ENCODE measurements at places on chromosomes 13 and 19.
A peak's percentile ranks its signal among the peaks of the same experiment; 100 is the strongest.

GRCh38 chr13:97961340-97961739 is 7.9 kb downstream of the IPO5 start:
- no peak for DNase-seq

DNA sequence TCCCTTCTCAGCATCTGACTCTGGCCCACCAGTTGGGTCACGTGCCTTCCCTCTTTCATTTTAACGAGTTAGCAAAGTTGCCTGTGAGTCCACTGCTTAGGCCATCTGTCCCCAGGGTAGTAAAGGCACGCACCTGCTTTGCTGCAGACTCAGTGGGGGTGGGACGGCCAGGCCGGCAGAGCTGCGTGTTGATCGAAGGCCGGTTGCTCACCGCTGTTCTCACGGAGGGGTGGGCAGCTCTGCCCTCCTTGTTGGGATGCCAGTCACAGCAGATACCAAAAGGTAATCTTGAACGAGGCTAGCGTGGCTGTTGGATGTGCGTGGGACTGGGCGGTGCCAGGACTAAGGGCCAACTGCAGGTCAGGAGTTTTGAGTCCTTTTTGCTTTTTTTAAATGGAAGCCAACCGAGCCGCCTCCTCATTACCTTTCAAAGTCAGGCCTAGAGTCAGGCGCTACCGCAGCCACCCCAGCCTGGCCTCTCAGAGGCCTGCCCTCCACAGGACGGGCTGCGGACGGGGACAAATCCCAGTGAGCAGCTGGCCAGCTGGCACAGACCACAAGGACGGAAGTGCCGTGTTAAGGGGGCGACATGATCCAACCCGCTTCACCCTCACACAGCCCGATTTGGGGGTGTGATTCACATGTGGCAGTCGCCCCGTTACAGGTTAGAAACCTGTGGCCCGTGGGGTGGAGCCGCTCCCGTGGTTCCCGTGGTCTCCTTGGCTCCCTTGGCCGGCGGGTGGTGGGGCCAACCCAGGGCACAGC is 20.6 kb downstream of the ADPRHL1 start:
- DNase-seq, result no peak

- no peak for DNase-seq
These were observed 8.4 kb upstream of the RAP2A start for GRCh38 chr13:97425590-97425989.

DNA sequence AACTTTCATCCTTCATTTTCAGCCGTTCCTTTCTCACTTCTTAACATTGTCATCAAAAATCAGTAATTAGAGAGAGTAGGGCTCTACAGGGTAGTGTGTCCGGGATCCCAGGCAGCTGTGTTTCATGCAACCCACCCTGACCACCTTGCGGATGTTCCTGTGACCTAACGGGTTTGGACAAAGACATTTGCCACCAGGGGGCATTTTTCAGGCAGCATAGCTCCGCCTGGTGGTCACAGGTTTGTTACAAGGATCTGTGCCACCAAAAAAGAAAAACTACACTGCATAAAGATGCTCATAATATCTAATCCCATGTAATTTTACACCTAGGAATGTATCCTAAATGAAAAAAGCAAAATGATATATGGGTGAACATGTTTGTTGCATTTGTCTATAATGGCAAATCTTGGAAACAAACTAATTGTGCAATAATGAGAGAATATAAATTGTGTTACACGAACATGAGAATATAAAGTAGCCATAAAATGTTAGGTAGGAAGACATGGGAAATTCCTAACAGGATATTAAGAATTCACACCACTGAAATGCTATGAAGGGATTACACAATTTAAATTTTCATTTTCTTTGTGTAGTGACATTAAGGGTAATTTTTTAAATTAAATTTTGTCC is 123.0 kb downstream of the SLC7A1 start:
- DNase-seq, result peak; percentile 48

GRCh38 chr19:43331435-43332010 is 22.0 kb upstream of the CD177 start:
- no peak for DNase-seq

DNA sequence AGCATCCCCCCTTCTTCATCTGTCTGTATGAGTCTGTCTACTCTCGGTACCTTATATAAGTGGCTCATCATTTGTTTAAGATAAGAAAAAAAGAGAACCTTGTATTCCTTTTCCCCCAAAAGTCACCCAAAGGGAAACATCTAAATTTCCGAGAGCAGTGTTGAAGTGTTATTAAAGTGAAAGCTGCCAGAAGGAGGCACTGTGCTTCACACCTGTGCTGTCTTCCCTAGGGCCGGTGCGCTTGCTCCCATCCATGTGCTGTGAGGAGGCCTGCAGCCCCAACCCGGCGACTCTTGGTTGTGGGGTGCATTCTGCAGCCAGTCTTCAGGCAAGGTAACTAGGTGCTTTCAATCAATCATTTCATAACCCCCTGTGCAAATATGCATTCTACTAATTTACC is 97.5 kb downstream of the TNFRSF19 start:
- DNase-seq, result no peak

- no peak for DNase-seq
These were observed 155.6 kb downstream of the POSTN start for GRCh38 chr13:37442996-37443395.

GRCh38 chr19:10037367-10037766 is 24.1 kb downstream of the RDH8 start:
- no peak for DNase-seq

DNA sequence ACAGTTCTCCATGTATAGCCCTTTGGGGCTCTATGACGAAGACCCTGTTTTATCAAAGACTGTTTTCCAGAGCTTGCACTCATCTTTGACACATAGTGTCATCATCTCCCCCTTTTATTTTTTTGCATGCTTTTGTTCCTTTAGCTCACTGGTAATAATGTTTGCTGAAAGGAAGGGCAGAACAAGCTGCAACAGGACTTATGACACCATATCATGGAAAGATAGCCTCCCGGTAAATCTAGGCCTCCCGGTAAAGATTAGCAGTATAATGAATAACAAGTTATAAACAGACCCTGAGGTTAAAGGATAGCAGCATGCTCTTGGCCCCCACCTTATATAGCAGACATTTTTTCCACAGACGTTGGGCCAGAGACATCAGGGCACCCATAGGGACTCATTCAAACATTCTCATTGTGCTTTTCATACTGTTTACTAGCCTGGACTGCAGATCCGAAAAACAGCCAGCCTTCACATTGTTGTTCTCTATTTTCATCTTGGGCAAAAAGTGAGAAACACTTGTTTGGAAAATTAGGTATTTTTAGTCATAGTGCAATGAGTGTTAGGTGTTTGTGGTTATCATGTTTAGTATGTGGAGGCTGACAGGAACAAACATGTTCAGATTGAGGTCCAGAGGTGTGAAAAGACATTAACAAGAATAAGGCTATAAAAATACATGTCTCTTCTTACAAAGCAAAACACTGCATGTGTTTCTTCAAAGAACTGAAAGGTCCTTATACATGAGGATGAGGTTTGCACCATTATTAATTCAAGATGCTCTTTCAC is 136.9 kb upstream of the SPRY2 start:
- no peak for DNase-seq

- no peak for DNase-seq
These were observed 1378.0 kb upstream of the PCDH9 start for GRCh38 chr13:68608147-68608546.

- no peak for DNase-seq
These were observed 24.3 kb upstream of the CEACAM21 start for GRCh38 chr19:41551711-41552110.

GRCh38 chr19:15633082-15633835 is 7.4 kb upstream of the CYP4F3 start:
- DNase-seq, result no peak

GRCh38 chr13:114115191-114115671 is 17.2 kb downstream of the RASA3 start:
- DNase-seq, result no peak

GRCh38 chr19:38741670-38742069 is 2.6 kb downstream of the CAPN12 start:
- DNase-seq, result no peak

- DNase-seq, result no peak
These were observed 50.6 kb downstream of the DPF1 start for GRCh38 chr19:38173291-38174041.

DNA sequence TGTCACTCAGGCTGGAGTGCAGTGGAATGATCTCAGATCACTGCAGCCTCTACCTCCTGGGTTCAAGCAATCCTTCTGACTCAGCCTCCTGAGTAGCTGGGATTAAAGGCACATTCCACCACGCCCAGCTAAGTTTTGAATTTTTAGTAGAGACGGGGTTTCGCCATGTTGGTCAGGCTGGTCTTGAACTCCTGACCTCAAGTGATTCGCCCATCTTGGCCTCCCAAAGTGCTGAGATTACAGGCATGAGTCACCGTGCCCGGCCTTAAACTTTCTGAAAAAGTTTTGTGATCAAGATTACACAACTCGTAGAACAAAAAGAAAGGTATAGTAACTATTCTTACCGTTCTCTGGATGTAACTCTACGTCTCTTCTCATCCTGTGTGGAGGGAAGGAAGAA is 21.2 kb downstream of the DNMT1 start:
- no peak for DNase-seq

- no peak for DNase-seq
These were observed 560 bp downstream of the NDUFA7 start for GRCh38 chr19:8320564-8321066.

DNA sequence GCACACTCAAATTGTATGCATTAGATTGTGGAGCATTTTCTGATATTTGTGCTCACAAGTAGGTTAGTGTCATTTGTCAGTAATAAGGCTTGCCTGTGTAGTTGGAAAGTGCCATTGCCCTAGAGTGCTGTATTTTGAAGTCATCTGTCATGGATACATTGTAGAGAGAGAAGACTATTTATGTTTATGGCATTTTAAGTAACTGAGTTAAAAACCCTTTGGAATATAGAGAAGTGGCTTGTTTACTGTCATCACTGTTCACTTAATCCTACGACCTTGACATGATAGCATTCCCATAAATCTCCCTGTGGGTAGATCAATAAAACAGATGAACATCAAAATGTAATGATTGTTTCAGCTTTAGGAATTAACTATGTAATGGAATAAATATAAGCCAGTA is 110.6 kb downstream of the MAB21L1 start:
- DNase-seq, result no peak

DNA sequence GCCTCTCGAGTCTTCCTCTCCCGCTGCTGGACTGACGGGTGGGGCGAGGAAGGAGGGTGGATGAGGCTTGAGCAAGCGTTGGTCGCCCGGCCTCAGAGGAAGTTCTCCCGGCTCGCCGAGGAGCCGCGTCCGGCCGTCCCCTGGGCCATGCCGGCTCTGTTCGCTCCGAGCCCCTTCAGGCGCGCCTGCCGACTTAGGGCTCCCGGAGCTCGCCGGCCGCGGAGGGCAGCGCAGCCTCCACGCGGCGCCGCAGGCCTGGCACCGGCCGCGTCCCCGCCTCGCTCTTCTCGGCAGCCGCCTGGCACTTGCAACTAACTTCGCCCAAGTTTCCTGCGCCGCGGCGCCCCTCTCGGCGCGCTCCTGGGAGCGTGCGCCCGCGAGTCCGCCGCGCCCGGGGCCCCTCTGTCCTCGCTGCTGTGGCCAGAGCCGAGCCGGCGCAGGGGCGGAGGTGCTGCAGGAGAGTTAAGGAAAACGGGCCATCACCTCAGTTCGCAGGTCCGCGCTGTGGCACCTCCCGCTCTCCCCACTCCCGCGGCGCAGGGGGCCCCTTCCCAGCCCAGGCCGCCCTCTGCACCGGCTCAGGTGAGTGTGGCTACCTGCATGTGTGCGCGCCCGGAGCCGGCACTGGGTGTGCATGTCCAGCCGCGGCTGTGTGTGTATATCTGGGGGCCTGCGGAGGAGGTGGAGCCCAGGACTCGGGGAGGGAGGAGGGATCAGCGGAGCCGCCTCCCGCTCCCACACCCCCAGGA is 641 bp upstream of the SOX21 start:
- no peak for DNase-seq

DNA sequence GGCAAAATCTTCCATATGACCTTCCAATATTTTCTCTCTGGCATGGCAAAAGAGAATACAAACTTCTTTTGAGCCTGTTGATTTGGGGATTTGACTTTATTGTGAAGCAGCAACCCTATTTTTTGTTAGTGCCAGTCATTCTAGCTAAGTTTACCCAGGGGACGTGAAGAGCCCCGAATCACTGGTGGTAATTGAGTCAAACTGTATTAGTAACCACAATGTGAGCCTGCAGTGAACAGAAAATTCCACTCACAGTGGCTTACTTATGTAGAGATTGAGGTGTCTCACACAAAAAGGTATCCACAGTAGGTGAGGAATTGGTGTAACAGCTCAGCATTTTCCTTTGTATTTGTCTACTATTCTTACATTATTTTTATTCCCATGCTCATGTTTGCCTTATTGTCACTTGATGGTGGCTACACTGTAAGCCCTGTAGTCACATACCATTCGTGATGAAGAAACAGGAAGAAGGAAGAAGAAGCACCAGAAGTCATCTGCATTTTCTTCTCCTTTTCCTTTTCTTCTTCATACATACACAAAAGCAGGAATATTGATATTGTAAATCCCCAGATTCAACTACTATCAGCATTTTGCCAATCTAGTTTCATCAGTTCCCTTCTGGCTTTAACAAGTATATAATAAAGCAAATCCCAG is 33.3 kb upstream of the MYCBP2 start:
- DNase-seq, result no peak

DNA sequence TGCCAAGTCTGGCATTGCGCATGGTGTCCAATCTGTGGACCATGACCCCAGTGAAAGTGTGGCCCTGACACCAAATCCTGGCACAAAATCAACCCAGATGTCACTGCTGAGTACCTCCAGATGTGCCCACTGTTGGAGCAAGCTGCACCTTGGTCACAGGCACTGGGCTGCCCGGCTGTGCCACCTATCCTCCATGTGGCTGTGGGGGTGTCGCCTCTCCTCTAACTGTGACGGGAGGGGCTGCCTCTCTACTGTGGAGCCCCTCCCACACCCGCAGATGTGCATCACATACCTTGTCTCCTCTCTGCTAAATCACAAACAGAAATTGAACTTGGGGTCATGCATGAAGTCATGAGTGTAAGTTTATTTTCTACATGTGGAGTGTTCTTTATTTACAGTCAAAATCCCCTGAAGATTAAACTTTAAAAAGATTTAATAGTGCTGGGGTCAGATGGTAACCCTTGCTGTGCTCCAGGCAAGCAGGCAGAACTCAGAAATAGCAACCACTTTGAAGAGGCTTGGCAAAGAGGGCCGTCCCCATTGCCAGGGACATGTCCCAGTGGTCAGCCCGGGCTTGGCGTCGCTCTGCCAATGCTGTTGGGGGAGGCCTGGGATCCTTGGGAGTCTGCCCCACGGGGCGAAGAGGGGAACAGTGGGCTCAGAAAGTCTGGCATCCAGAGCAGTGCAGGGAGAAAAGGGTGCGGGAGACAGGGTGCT is 46.4 kb upstream of the ZNF536 start:
- no peak for DNase-seq

GRCh38 chr13:102117175-102117831 is 284.5 kb downstream of the FGF14 start:
- no peak for DNase-seq

GRCh38 chr13:45370922-45371406 is 30.0 kb upstream of the TPT1 start:
- peak; percentile 68 for DNase-seq

- DNase-seq, result no peak
These were observed 16.8 kb downstream of the FCGBP start for GRCh38 chr19:39917561-39918182.

DNA sequence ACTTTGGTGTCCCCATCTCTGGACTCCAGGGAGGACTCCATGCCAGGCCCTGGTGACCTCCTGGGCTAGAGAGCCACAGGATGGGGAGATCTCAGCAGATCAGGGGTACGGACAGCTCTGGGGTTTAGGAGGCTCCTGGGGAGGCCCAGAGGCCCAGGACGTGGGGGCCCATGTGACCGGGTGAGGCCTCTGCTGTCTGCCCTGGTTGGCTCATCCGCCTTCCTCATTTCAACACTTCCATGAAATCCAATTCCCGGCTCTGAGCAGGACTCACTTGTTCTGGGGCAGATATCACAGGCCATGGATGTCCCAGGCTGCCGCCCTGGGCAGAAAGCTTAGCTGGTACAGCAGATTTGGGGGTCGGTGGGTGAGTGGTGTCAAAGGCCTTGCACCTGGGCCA is 1.1 kb upstream of the PRAM1 start:
- no peak for DNase-seq

All from NT2/D1 (cell line).